T-helper 2 cell (primary cell): ENCODE measurements at places on chromosomes 6 and 20.

GRCh38 chr20:4370851-4371250 lies 350.9 kb upstream of the PRND start:
- no peak for DNase-seq

DNA sequence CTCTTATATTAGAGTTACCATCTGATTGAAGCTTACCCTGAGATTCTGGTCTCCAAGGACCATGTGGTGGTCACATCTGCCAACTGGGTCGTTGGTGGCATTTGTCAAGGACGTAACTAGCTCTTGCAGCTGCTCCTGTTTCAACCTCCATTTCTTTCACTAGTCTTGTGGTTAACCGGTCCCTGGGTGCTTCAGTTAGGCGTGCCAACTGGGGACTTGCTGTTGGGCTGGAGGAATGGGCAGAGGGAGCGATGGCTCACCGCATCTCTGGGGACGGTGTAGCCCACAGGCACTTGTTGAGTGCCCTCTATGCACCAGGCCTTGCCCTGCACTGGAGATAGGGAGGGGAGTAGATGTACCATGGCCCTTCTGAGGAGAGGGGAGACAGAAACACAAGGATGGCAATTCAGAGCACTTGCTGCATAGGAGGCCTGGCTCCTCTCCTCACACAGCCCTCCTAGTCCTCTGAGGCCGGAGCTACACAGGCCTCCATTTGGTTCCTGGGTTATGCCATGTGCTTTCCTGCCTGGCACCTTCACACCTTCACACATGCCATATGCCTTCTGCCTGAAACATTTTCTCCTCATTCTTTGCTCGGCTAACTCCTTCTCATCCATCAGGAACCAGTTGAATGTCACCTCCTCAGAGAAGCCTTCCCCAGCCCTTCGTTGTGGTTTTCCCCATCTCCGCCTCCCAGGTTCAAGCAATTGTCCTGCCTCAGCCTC lies 20.0 kb upstream of the ASXL1 start:
- no peak for DNase-seq

GRCh38 chr6:121549736-121550135 lies 114.3 kb downstream of the GJA1 start:
- no peak for DNase-seq

DNA sequence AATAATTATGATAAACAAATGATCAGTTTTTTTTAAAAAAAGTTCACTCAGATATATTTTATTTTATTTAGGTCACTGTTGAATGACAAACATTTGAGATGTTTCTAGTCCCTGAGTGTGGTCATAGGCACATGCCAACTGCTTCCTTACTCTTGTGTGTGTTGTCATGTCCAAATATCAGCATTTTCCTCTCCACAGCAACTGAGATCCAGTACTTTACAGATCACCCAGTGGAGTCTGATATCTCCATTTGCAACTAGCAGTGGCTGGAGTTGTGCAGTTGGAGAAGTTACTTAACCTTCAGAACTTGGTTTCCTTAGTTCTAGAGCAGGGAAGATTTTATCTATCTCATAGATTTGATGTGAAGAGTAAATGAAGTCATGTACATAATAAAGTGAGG lies 101.3 kb downstream of the MYB start:
- DNase-seq: no peak

GRCh38 chr6:166025149-166025898 lies 142.3 kb downstream of the TBXT start:
- no peak for DNase-seq

- DNase-seq: no peak
Observed at GRCh38 chr20:62701161-62702012, 7.2 kb upstream of the NTSR1 start.

DNA sequence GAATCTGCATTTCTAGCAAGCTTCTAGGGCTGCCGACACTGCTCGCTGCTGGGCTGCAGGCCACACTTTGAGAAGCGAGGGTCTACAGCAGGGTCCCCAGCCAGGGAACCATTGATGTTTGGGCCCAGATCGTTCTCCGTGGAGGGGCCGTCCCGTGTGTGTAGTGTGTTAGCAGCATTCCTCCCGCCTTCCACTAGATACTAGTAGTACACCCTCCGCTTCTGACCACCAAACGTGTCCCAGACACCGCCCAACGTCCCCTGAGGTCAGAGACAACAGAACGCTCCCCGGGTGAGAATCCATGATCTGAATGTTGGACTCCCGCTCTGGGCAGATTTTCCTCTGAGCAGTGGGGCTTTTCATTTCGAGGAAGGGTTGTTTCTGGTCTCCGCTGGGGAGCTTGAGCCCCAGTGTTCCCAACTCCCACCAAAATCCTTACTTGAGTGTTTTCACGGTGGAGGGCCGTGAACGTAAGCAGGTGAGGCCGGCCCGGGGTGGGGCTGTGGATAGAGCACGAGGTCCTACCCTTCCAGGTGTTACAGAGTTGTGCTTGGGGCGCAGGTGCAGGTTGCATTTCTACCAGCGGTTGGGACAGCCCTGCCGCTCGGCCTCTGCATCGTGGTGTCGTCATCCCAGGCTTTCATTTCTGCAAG lies 124.6 kb downstream of the SYCP2 start:
- no peak for DNase-seq

DNA sequence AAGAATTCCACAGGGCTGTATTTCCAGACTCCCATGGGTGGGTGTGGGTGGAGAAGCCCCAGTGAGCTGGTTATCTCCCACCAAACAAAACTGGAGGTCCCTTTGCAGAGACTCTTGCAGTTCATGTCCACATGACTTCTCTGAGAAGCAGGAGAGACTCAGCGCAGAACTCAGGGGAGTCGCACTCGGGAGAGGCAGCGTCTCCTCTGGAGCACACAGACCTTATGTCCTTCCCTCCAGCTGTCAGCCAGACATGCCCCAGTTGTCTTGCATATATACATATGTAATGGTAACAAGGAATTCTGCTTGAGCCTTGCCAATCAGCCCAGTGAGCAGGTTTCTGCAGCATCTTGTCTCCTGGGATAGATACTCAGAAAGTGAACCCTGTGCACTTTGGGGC lies 23.8 kb downstream of the MYT1 start:
- no peak for DNase-seq

DNA sequence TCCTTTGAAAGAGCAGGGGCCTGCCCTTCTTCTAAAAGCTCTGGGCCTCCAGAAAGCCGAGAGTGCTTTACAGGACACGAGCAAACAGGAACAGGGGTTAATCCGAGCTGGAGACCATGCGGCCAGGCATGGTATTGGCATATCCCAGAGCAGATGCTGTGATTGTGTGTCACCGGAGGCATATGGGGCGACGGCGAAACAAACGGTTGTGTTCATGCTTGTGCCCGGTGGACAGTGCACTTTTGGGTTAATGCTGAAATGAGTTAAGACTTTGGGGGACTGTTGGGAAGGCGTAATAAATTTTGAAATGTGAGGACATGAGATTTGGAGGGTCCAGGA lies 1088.7 kb upstream of the DEFB115 start:
- DNase-seq: no peak

DNA sequence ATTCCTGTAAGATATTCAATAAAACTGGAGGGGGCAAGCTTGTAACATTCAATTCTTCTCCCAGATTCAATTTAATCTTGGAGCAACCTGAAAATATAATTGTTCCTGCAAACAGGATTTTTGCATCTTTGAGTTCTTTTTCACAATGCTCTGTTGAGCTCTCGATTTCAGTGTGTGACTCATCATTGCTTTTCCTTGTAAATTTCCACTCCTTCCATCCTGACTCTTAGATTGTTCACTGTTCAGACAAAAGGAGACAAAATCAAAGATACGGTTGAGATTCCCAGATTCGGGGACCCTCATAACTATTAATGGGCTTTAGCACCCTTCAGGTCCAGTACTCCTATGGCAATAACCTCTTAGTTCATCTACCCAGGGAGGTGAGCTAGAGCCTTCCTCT lies 571.9 kb upstream of the CHD6 start:
- DNase-seq: no peak

DNA sequence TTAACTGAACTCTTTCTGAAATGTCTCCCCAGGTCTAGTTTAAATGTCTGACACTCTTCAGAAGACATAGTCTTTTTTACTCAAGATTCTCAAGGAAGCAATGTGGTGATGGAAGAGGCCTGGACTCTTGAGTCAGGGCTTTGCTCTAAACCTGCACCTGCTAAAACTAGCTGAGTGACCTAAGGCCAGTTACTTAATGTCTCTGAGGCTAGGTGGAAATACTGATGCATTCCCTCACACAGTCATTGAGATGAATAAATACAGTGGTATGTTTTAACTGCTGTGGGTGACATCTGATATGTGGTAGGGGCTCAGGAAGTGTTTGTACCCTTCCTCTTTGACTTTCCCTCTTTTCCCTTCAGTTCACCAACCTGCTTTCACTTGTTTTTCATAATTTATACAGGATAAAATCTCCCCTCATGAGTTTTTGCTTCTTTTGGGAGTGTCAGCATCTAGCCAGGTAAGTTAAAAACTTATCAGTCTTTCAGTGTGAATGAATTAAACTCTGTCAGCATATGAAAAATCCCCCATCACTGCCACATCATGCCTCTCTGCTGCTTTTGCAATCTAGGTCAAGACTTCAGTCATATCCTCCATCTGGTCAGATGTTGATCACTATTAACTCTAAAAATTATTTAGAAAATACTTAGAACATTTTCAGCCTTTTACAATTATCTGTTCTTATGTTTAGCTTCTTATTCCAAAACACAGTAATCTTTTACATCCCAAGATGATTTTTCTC lies 178.7 kb upstream of the TNFAIP3 start:
- no peak for DNase-seq

DNA sequence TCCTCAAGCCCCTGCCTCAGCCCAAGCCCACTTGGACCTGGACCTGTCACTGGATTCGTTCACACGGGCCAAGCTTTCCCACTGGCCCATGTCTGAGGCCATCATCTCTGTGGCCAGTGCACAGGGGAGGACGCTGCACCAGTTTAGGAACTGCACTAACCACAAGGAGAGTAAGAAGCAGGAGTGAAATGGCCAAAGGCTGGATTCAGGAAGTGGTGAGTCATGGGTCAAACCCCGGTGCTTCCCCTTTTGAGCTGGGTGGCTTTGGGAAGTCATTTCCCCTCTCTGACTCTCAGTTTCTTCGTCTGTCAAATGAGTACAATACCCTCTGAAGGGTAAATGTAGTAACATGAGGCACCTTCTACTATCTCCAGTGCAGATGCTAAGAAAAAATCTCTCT lies 87.9 kb downstream of the CD40 start:
- DNase-seq: no peak

GRCh38 chr6:155221086-155221485 lies 42.7 kb upstream of the CLDN20 start:
- DNase-seq: no peak
